ENCODE measurements at places on chromosomes 6 and 20.

DNA sequence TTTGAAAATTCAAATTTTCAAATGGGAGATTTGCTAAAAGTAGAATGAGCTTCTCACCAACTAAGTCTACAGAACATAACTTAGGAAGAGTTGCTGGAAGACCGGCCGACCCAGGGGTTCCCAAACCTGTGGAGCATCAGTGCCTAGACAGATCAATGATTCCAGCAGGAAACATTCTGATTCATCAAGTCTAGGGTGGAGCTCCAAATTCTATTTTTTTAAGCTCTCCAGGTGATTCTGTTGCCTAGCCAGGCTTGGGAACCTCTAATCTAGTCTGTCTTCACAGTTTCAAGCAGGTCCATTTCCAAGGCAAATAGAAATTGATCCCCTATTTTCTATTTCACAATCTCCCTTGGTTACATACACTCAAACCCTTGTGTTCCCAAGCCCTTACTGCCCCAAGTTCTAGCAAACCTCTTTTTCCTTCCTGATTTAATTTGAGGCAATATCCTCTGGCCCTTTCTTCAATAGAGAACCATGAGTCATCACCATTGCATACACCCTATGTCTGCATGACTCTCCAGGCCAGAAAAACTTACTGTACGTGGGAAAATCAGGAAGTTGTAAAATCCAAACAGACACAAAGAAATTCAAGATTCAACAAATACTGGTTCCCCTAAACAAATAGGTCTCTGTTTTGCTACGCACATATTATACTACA, 8.9 kb downstream of the ATXN1 start:
- DNase-seq = no peak

DNA sequence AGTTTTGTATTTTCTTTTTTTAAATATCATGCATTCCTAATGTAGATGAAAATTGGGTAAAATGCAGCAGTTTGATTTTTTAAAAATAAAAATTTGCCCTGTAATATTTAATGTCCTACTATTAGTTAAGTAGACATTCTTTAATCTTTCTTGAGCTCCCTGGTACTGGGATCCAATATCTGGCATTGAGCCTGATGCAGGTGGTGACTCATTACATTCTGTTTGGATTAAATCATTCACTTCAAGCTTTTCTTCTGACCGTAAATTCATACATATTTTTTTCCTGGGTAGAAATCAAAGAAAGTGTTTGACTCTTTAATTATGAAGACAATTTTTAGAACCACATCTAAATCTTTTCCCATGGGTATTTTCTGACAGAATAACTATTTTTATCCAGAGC, 768.8 kb upstream of the SLC35B3 start:
- DNase-seq = no peak

DNA sequence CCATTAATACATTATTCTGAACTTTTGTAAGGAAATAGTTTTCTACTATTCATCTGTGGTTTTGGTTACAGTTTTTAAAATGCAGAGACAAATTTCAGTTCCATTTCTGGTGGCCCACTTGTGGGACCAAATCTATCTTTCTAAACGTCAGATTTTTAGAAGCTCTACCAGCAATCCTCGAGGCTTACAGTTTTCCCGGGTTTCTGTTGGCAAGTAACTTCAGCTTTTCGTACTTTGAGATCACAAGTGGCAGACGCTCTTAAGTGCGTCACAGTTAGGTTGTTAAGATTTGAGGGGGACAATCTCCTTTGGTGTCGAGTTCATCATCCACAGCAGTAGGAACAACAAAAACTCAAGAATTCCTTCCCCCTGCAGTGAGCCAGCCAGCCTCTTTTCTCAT, 60.0 kb downstream of the JARID2 start:
- no peak for DNase-seq

- DNase-seq = no peak
These were observed 152.8 kb downstream of the TAF4 start for GRCh38 chr20:61912665-61913422.

- no peak for DNase-seq
These were observed 42.3 kb downstream of the GPR63 start for GRCh38 chr6:96794980-96795379.

All from NCI-H2227 treated with DMSO at 0.1 percent for 48 hours (cell line).